ENCODE measurements at places on chromosomes 1 and 21.

GRCh38 chr1:200673952-200674823, 4.5 kb upstream of the DDX59 start:
- DNase-seq = no peak

DNA sequence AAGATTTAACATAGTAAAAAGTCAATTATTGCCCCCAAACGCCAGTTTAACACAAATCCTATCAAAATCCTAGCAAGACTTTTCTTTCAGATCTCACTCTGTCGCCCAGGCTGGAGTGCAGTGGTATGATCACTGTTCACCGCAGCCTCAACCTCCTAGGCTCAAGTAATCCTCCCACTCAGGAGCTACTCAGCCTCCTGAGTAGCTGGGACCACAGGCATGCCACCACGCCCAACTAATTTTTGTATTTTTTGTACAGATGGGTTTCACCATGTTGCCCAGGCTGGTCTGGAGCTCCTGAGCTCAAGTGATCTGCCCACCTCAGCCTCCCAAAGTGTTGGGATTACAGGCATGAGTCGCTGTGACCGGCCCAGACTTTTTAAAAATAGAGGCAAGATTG, 4.8 kb downstream of the SNIP1 start:
- no peak for DNase-seq

GRCh38 chr1:47927165-47927564, 70.0 kb downstream of the TRABD2B start:
- DNase-seq = no peak

- peak; percentile 10 for DNase-seq
Measured at GRCh38 chr21:32611471-32611997, 643 bp downstream of the CFAP298 start.

- DNase-seq = no peak
Measured at GRCh38 chr21:30256100-30256499, 26.6 kb downstream of the KRTAP24-1 start.
